ENCODE measurements at places on chromosomes 1 and 21. TPM values are rescaled to one million over a fixed set of nuclear protein-coding genes. Genes with fewer than 3 reads are reported as not detected.

The IFFO2 gene
- total RNA-seq: 5.6 TPM

The MEX3A gene
- total RNA-seq: 2.4 TPM

The DAB1 gene
- 0.79 TPM for total RNA-seq

The LCE1E gene
- not detected for total RNA-seq

The NBPF4 gene
- 2.5 TPM for total RNA-seq

The IFI44L gene
- 15.8 TPM for total RNA-seq

The TFF3 gene
- 12.9 TPM for total RNA-seq

The PLA2G2D gene
- total RNA-seq: not detected

The SYCP1 gene
- 29.8 TPM for total RNA-seq

The IGSF3 gene
- total RNA-seq: 15.4 TPM

The PTAFR gene
- 1.7 TPM for total RNA-seq

The S100A5 gene
- total RNA-seq: 1.3 TPM

The LCE1D gene
- total RNA-seq: not detected

The COL11A1 gene
- 3.5 TPM for total RNA-seq

The AMPD2 gene
- total RNA-seq: 54.5 TPM

The KCNE2 gene
- not detected for total RNA-seq

The RYR2 gene
- 9.1 TPM for total RNA-seq

The CLEC20A gene
- 1.1 TPM for total RNA-seq

The CNTN2 gene
- total RNA-seq: 16.4 TPM

The PEAR1 gene
- total RNA-seq: 13.8 TPM

The MROH7 gene
- total RNA-seq: 72.7 TPM

The LEPR gene
- 8.5 TPM for total RNA-seq

The CRYBG2 gene
- total RNA-seq: 4.9 TPM

The NLRP3 gene
- 0.31 TPM for total RNA-seq

The CYP4A11 gene
- not detected for total RNA-seq

The MIXL1 gene
- 0.68 TPM for total RNA-seq

The CELA2B gene
- 3.3 TPM for total RNA-seq

The SLC2A5 gene
- total RNA-seq: 74.1 TPM

The HDAC1 gene
- 83.1 TPM for total RNA-seq

The TMCC2 gene
- 14.7 TPM for total RNA-seq

The IFI44 gene
- total RNA-seq: 12.3 TPM

The HES2 gene
- 5.0 TPM for total RNA-seq

The ADAMTS5 gene
- total RNA-seq: 1.9 TPM

The RHD gene
- total RNA-seq: 0.50 TPM

The ANGPTL7 gene
- not detected for total RNA-seq
